MCF 10A (cell line): ENCODE measurements at places on chromosomes 7 and 10. TPM values are rescaled to one million over a fixed set of nuclear protein-coding genes. Genes with fewer than 3 reads are reported as not detected.

STRA8 gene
- not detected in 2 replicates for total RNA-seq

ODAD2 gene
- total RNA-seq = 0.28 and 1.3 TPM in 2 replicates

- H3K4me1 ChIP-seq = peaks cover 6% of the 10 kb centered on the region
- no peak overlapping the region for H3K27ac ChIP-seq
- no peaks in the 10 kb centered on the region for H3K36me3 ChIP-seq
- H3K4me3 ChIP-seq = no peak overlapping the region
- no peak for DNase-seq
- H3K27me3 ChIP-seq = peaks cover 15% of the 10 kb centered on the region
Observed at GRCh38 chr7:148905093-148905666, 21.1 kb upstream of the EZH2 start.

GRCh38 chr10:123073187-123073586 is 62.6 kb upstream of the HMX3 start:
- H3K4me3 ChIP-seq = no peak overlapping the region
- H3K27ac ChIP-seq = no peak overlapping the region
- H3K27me3 ChIP-seq = peaks cover 15% of the 10 kb centered on the region
- H3K4me1 ChIP-seq = no peaks in the 10 kb centered on the region

CPED1 gene
- not detected in 2 replicates for total RNA-seq

DNA sequence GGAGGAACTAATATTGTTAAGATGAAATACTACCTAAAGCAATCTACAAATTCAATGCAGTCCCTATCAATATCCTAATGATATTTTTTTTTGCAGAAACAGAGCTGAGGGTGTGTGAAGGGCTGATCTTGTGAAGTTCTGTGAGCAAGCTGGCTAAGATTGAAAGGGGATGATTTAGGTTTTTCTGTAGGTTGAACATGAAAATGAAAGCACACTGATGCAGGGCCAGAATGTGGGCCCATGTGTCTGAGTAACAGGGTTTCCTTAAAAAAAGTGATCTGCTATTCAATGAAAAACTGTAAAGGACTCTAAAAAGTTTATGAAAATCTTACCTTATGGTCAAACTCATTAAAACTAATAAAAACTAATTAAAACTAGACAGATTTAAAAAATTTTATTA is 47.4 kb downstream of the GRB10 start:
- H3K4me3 ChIP-seq = no peak overlapping the region
- DNase-seq = no peak
- H3K36me3 ChIP-seq = peaks cover 16% of the 10 kb centered on the region
- no peaks in the 10 kb centered on the region for H3K27me3 ChIP-seq
- H3K4me1 ChIP-seq = peaks cover 23% of the 10 kb centered on the region
